ENCODE measurements at places on chromosomes 1 and 21.

DNA sequence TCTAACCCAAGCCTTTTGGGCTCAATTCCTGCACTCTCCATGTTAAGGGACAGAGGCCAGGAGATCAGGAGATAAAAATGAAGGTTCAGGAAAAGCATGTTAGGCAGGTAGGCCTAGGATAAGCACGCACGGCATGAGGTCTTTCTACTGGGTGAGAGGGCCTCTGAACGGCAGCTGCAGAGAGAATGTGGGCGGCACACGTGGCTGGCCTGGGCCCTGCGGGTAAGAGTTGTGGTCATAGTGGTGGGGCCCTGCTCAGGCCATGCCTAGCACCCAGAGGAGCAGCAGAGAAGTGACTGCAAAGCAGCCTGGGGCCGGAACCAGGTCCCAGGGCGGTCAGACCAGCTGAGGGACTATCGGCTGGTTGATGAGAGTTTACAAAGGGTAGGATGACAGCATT is 7.5 kb upstream of the FOXO6 start:
- no peak for DNase-seq

DNA sequence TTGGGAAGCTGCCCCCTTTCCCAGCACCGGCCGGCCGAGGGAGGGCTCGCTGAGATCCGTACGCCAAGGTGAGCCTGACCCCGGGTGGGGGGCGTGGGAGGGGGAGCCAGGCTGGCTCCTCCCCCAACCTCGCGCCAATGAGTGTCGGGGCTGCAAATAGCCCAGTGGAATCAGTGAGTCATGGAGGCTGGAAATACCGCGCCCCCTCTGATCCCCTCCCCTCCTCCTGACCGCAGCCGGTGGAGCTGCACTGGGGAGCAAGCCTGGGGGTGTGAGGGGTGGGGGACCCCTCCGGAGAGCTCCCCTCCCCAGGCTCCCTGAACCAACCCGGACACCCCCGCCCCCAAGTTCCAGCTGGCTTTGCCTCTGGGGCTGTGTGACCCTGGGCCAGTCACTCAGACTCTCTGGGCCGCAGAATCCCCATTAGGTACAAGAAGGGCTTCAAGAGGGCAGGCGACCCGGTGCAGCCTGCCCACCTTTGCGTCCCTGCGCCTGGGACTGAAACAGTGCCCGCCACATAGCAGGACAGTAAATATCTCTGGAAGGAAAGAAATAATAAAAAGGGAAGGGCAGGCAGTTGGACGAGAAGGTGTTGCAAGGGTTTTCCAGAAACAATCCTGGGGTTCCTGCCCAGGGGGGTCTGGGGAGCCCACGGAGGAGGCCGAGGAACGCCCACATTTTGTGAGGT is 4.5 kb downstream of the HSPB7 start:
- no peak for DNase-seq

- DNase-seq = no peak
Observed at GRCh38 chr1:55317673-55318072, 102.5 kb upstream of the USP24 start.

DNA sequence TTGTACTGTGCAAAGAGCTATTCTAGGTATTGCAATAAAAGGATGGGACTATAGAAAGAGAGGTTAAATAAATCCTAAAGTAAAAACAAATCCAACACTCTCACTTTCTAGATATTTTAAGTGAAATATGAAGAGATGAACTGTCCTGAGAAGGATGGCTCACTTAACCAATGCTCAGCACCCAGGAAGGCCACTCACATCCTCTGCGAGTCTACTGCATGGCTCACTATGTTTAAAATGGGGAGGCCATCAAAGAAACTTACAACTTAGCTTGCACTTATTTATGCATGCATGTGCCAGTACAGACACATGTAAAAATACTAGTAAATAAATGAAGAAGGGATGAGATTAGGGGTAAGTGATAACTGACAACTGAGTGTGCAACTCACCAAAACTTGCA is 37.5 kb downstream of the PLPPR5 start:
- no peak for DNase-seq

- peak; percentile 83 for DNase-seq
Observed at GRCh38 chr1:174998569-174999215, 1.1 kb upstream of the CACYBP start.

- DNase-seq = peak; percentile 43
Observed at GRCh38 chr1:214004014-214004413, 16.2 kb downstream of the PROX1 start.

DNA sequence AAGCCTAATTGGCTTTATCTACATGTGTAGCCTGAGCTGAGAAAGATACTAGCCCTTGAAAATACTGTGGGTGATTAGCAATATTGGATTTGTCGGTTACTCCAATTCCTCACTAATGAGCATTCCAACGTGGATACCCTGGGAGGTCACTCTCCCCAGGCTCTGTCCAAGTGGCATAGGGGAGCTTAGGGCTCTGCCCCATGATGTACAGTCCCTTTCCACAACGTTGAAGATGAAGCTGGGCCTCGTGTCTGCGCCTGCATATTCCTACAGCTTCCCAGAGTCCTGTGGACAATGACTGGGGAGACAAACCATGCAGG is 2.6 kb downstream of the RCC1 start:
- no peak for DNase-seq

DNA sequence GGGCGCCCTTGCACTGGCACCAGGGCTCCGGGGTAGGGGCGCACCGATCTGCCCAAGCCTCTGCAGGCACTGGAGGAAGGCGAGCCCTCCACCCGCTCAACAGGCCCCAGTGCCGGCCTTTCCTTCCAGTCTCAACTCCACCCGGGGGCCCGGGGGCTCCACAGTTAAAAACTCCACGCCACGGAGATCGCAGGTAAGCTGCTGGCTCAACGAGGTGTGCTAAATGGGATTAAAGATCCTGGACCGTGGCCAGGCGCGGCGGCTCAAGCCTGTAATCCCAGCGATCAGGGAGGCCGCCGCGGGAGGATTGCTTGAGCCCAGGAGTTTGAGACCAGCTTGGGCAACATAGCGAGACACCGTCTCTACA is 536 bp downstream of the HSF2BP start:
- DNase-seq = no peak

GRCh38 chr1:56617141-56617540 is 28.0 kb upstream of the PRKAA2 start:
- no peak for DNase-seq

DNA sequence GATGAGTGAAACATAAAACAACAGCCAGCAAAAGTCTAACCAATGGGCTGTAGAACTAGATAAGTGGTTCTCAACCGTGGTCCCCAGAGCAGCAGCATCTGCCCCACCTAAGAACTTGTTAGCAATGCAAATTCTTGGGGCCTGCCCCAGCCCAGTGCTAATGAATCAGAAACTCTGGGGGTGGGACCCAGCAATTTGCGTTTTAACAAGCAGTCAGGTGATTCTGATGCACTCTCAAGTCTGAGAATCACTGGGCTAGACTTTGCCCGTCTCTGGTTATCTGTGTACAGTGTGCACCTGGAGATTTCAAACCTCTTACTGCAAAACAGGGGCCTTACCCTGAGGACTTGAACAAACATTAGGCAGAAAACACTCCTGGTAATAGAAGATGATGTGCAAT is 66.5 kb downstream of the PLXNA2 start:
- DNase-seq = no peak

- DNase-seq = no peak
Observed at GRCh38 chr1:101122452-101123166, 97.0 kb upstream of the DPH5 start.

GRCh38 chr1:177811429-177811828 is 158.4 kb downstream of the SEC16B start:
- no peak for DNase-seq

DNA sequence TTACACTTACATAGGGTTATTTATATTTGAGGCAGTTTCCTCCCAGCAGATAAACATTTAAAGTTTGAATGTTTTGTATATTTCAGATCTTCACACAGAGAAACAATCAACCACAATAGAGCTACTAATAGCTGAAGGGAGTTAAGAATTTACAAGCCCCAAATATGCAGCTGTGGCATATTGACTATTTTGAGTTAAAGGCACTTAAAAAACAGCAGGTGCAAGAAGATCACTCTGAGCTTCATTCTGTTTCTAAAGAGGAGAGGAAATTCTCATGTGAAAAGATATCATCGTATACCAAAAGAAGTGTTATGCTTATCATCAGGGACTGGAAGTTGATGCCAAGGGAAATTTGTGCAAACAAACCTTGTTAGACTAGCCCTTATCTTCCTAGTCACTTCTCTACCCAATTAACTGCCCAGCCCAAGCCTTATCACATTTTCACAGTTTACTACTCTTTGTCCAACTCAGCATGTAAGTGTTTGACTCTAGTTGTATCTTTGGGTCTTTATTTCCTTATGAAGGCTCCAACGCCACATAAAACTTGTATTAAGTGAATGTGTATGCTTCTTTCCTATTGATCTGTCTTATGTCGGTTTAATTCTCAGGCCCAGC is 66.3 kb upstream of the COG2 start:
- DNase-seq = no peak

All from NCI-H1694 (cell line).